ENCODE measurements at places on chromosomes 16 and 17.

DNA sequence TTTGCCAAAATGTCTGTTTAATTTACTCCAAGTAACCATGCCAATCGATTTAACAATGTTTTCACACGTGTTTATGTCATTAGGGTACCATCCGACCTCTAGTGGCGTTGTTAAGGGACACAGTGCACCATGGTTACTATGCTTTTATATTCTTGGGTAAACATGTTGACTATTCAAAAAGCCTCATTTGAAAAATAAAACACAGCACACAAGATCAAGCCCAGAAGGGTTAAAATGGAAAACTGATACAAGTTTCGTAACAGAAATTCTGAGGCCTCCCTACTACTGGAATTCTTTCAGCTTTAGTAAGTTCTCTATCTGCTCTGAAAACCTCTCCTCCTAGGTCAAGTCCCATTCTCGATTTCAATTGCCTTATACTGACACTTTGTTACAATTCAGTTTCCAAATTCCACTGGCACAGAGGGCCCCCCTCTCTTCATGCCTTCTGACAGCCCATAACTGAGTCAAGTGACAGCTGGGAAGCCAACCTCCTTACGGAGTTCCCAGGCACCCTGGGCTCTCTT is 2.1 kb downstream of the CFAP20 start:
- no peak for DNase-seq

DNA sequence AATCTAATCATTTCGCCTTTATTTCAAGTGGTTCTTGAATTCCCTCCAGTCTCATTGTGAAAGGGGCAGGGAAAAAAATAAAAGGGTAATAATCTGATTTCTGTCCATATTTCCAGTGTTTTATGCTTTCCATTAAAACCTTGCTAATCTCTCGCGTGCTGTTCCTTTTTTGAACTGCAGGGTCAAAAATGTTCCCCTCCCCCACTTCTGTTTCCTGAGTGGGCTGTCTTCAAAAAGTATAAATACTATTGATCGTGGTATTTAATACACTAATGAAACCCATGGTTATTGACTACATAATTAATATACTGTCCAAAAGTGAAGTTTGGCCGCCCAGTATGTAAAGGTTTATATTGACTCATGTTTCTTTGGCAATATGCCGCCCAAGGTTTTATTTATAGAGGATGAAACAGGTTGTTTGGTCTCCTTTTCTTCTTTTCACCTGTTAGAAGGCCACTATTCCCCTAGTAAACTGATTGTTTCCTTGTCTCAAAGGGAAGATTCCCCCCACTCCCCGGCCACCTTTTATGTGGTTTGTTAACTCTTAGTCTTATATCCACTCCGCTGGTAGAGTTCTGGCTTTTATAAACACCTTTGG is 69.7 kb downstream of the RPA1 start:
- DNase-seq, result no peak

DNA sequence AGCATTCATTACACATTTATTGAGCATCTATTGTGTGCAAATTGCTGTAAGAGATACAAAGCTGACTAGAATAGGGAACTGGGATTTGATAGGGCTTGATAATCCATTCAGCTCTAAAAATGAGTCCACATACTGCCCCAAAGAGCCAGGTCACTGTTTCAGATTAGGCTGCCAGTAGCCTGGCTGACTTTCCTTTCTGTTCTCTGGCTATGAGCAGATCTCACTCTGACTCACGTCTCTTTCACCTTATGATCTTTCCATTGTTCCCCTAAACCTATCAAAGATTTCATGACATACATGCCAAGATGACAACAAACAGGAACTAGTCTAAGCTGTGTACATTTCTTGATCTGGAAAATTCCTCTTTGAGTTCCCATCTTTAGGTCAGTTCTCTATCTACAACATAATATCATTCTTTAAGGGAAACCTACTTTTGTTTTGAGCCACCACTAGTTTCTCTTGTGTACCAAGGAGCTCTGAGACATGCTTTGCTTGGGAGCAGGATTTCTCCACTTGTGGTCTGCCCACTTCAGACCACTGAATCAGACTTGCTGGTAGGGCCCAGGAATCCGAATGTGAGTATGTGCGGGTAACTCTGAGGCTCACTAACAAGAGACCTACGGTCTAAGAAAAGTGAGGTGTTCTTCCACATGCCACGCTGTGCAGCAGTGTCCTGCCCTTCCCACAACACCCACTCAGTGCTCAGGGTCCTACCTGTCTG is 40.9 kb upstream of the ICAM2 start:
- no peak for DNase-seq

DNA sequence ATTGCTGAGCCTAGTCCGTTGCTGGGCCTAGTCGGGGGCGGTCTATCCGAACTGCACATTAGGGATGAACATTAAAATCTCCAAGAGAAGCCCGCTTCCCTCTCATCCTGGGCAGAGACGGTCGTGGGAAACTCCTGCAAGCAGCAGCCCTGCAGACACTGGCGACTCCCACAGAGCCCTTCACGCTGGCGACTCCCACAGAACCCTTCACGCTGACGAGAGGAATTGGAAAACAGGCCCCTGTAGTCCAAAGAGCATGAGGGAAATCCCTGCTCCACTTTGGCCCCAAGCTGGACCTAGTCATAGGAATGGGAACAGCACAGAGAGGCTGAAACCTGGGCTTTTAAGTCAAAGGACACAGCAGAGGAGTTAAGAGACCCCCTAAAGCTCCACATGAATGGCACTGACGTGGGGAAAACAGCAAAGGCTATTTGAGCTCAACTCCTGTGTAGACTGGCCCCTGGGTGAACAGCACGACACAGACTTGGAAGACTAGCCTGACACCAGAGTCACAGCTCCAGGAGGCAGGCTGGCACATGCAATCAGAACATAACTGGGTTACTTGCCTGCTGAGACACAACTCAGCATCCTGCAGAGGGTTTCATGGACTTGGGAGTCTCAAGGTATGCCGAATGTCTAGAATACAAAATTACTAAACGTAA is 42.2 kb downstream of the WDR45B start:
- DNase-seq, result no peak

DNA sequence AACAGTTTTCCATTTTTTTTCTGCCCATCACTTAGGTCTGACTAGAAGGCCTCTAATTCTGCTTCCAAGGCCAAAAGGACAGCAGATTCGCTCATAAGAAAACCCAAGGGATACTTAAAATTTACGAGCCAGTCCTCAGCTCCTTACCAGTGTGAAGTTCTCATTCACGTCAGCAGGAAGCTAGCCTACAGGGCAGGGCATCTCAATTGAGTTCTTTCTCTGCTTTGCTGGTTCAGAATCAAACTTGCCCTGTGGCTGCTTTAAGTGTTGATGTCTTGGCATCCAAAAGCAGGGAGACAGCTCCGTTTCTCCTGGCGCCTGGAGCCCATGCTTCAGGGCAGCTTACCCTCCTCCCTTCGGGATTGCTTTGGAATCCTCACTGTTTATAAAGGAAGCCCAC is 136.0 kb downstream of the ANKFN1 start:
- DNase-seq, result no peak

All from renal cortex interstitium (tissue), 15 donors.